NCI-H1436 treated with DMSO at 0.1 percent for 48 hours (cell line): ENCODE measurements at places on chromosomes 4 and X.

DNA sequence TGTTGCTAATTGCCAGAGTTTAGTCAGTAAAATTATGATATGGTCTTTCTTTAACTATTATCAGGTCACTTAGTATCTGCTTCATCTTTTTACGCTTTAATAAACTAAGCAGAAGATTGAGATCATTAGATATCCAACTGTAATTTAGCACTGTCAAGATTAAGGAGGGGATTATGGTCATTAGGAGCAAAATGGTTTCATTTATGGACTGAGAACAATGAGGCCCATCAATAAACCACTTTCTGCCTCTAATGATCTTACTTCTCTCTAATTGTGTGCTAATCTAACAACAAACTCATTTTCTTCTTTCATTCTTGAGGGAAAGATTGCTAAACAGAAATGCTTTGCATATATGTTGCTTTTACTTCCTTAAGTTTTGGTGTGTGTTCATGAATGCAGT, 340.4 kb downstream of the RPA4 start:
- no peak for DNase-seq

DNA sequence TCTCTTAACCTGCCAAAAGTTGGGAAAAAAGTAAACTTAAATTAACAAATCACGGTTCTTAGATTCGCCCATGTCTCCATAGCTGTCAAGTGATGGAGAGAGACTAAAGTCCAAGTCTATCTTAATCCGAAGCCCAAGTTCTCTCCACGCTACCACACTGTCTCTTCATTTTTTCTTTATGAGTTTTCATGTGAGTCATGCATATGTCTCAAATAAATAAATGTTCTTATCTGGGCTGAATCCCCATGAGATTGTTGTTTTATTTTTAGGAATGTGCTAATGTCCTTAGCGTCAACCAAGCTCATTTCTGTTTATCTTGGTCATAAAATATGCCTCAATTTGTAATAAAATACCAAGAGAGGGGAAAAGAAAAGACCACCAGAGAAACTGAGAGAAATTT, 169.3 kb downstream of the RCHY1 start:
- DNase-seq = no peak

DNA sequence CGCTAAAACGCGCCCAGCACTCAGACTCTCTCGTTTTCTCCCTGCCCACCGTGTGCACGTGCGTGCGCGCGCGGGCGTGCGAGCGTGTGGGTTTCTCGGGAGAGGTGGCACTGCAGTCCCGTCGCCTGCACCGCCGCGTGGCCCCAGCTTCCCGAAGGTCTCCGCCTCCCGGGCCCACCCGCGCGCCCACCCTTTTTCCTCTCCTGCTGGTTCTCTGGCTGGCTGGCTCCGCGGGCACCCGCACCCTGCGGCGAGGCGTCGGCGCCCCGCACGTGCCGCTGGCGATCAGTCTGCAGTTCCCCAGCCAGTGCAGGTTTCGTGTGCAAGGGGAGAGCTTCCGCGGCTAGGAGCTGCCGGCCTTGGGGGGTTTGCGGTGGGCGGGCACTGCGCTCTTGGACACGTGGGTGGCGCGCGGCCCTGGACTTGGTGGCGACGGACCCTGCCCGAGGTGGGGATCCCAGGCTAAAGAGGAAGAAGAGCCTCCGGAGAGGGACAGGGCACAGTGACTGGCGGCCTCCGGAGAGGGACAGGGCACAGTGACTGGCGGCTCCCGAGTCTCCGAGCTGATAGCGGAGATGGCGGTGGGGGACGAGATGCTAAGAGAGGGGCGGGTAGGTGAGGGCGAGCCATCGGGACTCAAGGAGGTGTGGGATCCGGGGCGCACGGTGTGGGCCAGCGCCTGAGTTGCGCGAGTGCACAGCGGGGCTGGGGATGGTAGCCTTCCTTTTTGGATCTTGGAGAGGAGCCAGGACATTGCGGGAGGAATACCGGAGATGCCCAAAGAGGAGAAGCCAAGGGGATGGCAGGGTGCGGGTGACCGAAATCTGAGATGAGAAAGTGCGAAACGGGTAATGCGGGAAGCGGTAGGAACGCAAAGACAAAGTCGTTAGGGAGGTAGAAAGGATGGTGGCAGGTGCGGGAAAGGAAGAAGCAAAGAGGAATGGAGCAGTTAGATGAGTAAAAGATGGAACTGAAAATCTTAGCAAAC, at the start of gene FAM184B:
FAM184B (minus strand) TSS at position 322 of the 988 bp plus-strand sequence. CDS start 322 bp downstream, outside the sequence.
- no peak for DNase-seq

GRCh38 chr4:24855741-24856140, 57.1 kb downstream of the CCDC149 start:
- DNase-seq = no peak

DNA sequence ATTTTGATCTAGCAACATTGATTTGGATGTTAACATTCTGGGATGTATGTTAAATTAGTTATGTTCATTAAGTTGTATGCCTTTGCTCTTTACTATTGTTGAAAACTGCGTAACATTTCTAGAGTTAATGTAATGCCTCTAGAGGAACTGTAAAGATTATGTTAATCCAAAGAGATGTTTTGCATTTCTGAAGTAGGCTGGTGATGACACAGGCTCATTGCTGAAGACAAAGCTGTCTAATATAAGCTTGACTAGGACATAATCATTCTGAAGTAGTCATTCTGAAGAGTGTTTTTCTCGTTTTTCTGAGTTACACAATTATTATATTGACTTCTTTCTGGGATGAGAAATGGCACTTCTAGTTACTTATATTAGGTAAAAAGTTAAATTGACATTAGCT, 72.9 kb downstream of the LRP2BP start:
- DNase-seq = no peak

- no peak for DNase-seq
These were observed 84.1 kb downstream of the TBCK start for GRCh38 chr4:106231931-106232330.

GRCh38 chr4:112939901-112940300, 109.6 kb upstream of the ANK2 start:
- no peak for DNase-seq

DNA sequence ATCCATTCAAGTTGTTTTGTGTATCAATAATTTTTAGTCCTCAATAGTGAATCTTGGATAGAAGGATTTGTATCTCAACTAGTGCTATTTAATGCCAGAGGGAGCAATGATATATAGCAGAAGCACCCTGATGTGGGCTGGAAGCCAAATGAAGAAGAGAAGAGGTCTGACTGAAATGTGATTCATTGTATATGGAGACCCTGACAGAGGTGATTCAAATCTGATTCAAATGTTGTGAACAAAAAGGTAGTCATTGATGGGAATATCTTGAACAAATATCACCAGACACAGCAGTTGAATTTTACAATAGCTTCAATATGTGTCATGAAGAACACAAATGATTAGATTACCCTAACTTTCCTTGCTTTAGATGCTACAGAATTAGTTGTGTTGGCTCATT, 27.5 kb upstream of the SULT1B1 start:
- DNase-seq = no peak

DNA sequence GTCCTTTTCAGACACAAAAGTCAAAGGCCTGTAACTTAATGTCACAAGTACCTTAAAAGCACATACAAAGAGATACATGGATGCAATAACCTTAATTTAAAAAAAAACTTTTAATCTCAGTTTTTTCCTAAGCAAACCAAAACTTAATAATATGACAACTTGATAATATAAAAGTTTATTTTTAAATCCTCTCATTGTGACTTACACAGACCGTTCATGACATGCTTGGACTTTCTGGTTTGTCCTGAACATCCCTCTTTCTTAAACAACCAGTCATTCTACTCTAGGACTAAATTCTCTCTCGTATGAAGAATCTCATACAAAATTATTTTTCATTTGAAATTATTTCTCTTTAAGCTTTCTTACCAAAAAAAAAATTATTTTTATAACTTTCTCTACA, 43.1 kb upstream of the CYP2U1 start:
- DNase-seq = no peak

- no peak for DNase-seq
These were observed 65.6 kb downstream of the JAKMIP1 start for GRCh38 chr4:6134612-6135220.

GRCh38 chrX:45050558-45050957, 150.1 kb downstream of the DIPK2B start:
- DNase-seq = no peak

DNA sequence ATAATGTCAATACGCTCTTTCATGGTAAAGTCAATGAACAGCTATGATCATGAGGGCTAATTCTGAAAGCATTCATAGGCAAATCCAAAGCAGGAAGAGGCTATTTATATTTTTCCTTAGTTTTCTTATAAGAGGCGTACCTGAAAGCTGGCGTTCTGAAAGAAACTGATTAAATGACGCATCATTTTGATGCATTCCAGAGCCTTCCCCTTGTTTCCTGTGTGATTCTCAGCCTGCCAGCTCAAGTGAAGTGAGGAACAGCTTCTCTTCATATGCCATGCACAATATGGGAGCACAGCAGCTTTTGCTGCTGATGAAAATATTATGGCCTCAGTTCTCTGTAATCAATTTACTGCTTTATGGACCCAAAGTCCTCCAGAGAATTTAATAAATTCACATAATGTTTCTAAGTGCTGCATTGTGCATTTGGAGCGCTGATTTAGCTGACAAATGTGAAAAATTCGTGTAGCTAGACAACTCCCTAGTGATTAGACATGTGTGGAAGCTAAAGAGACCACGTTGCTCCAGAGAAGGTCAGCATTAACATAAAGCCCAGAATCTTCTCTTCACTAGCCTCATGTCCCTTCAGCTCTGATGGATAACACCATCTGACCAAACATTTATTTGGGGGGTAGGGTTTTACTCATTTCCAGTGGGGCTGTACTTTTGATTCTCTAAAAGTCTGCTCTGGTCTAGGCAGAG, 110.8 kb downstream of the GPAT3 start:
- no peak for DNase-seq
